Cardiac muscle cell (in vitro differentiated cells and primary cell): ENCODE measurements at places on chromosomes 11 and 22.

- DNase-seq = no peak
- H3K36me3 ChIP-seq = no peaks in the 10 kb centered on the region
- peaks cover 9% of the 10 kb centered on the region for H3K4me1 ChIP-seq
- H3K27ac ChIP-seq = no peak overlapping the region
- H3K4me3 ChIP-seq = no peak overlapping the region
- no peaks in the 10 kb centered on the region for H3K27me3 ChIP-seq
Measured at GRCh38 chr11:76837696-76838677, 22.7 kb upstream of the ACER3 start.

DNA sequence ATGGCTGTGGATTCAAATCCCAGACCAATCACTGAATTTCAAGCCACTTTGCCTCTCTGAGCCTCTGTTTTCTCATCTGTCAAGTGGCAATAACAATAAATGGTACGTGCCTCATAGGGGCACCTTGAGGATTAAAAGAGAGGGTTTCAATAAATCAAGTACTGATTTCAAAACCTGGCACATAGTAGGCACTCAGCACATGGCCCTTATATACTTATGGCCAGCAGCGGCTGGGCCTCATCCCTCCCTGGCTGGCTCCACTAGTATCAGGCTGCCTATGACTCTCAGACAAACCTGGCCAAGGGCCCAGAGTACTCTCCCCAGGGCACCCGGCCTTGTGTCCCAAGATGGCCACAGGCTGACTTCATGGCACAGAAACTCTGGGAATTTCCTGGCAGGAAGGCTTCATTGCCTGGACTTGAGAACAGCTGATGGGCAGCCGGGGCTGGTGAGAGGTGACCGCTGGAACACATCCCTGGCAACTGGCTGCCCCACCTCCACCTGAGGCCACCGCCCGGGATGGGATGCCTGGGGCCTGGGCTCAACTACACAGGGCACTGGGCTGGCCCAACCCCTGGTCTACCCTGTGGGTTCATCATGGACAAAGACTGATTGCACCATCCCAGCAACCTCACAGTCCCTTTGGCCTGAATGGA lies 3.4 kb downstream of the FADS3 start:
- H3K27ac ChIP-seq = no peak overlapping the region
- H3K27me3 ChIP-seq = no peaks in the 10 kb centered on the region
- H3K4me3 ChIP-seq = no peak overlapping the region
- H3K4me1 ChIP-seq = peaks cover 4% of the 10 kb centered on the region
- H3K36me3 ChIP-seq = no peaks in the 10 kb centered on the region
- no peak for DNase-seq

DNA sequence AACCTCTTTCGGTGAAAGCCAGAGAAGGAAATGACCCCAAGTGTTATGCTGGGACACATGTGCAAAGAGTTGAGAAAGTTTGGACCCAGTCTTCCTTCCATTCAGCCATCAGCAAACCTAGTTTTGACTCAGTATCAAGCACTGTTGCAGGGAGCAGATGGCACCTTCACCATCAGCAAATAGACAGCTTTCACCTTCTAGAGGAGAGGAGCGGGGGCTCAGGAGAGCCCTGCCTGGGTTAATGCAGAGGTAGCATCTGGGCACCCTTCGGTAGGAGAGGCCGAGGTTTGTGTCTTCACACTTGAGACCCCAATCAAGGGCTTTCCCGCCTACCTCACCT lies 16.2 kb upstream of the MFRP start:
- H3K36me3 ChIP-seq = peaks cover 19% of the 10 kb centered on the region
- no peaks in the 10 kb centered on the region for H3K27me3 ChIP-seq
- peak overlapping the region; percentile 69 for H3K4me3 ChIP-seq
- H3K27ac ChIP-seq = peak overlapping the region; percentile 98

GRCh38 chr22:41288245-41288946 lies 2.4 kb upstream of the RANGAP1 start:
- H3K27me3 ChIP-seq = no peaks in the 10 kb centered on the region
- peak; percentile 18 for DNase-seq
- H3K4me3 ChIP-seq = no peak overlapping the region
- H3K27ac ChIP-seq = peak overlapping the region; percentile 77

DNA sequence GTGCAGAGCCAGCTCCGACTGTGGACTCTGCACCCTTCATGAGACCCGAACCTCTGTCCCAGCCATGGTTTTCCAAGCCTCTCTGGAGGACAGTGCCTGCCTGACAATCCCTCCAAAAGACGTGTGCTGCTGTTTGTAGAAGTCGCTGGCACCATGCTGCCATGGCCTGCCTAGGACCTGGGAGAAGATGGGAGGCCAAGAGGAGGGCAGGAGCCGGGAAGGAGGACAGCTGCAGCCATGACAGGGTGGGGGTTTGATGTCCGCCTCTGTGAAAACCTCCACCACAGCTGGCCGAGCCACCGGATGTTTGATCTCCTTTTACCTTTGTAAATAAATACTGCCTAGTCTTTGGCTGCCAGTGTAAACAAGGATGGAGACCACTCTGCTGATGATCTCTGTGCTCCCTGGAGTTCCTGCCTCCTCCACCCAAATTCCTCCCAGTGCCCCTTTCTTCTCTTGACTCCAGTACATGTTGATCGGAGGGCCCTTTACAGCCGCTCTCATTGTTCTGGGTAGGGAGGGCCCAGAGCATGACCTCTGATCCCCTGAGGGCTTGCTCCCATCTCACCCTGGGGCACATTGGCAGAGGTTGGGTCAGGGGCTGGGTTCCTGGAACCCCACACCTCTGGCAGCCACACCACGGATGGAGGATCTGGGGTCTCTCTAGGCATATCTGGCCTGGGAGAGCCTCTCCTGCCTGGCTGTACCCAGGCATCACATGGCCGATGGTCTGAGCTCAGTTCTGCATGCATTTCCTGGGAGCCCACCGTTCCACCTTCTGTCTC lies 66.9 kb downstream of the BCR start:
- H3K4me3 ChIP-seq = no peak overlapping the region
- no peak overlapping the region for H3K27ac ChIP-seq
- no peak for DNase-seq
- no peaks in the 10 kb centered on the region for H3K36me3 ChIP-seq
- H3K4me1 ChIP-seq = peaks cover 34% of the 10 kb centered on the region
- no peaks in the 10 kb centered on the region for H3K27me3 ChIP-seq

DNA sequence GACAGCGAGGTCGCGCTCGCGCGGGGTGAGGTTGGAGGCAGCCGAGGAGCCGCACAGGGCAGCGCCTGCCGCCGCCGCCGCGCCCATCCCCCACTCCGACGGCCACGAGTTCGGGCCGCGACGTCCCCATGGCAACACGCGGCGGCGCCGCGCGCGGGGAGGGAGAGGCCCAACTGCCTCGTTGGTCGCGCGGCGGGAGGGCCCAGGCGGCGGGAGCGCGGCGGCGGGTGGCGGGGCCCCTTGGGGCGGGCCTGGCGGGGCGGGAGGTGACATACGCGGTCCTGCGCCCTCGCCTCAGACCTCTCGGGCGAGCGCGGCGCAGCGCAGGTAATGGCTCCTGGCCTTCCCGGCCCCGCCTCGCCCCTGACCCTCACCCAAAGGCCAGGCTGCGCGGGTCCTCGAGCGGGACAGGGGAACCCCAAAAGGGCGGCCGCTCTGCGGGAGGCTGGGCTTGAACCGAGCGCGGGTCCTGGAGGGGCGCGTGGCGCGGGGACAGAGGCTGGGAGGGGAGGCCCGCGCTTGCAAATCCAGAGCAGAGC lies at the start of gene DEUP1:
Gene DEUP1, plus strand, starts transcription at position 297 of the 539 bp plus-strand sequence. CDS start 1,518 bp downstream, outside the sequence.
- H3K27me3 ChIP-seq = no peaks in the 10 kb centered on the region
- H3K4me3 ChIP-seq = peak within 1 kb of the TSS; percentile 31
- no peaks in the 10 kb centered on the region for H3K4me1 ChIP-seq

DNA sequence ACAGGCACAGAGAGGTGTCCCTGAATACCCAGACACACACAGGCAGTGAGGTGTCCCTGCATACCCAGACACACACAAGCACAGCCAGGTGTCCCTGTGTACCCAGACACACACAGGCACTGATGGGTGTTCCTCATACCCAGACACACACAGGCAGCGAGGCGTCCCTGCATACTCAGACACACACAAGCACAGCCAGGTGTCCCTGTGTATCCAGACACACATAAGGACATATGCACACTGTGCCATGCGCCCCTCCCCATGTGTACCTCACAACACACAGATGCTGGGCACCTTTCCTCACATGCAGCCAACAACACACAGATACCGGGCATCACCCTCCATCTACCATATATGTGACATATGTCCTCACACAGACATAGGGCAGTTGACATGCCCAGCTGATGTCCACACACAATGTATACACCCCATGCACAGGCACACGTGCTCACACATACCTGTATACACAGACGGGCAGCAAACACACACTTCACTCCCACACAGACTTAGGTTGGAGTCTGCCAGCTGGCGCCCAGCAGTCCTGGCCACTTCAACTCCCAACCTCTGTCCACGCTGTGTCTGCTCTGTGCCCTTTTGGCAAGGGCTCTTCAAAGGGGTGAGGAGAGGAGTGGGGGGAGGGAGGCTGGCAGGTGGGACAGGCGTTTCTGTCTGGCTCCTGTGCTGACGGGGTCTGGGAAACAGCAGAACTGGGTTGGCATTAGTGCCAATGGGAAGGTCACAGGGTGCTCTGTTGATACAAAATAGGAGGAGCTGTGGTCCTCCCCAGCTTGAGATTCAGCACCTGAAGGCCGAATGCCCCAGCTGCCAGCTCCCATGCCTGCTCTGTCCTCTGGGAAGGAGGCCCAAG lies 69.4 kb upstream of the ALX4 start:
- H3K4me1 ChIP-seq = no peaks in the 10 kb centered on the region
- no peak overlapping the region for H3K4me3 ChIP-seq
- DNase-seq = no peak
- no peaks in the 10 kb centered on the region for H3K27me3 ChIP-seq
- no peak overlapping the region for H3K27ac ChIP-seq

DNA sequence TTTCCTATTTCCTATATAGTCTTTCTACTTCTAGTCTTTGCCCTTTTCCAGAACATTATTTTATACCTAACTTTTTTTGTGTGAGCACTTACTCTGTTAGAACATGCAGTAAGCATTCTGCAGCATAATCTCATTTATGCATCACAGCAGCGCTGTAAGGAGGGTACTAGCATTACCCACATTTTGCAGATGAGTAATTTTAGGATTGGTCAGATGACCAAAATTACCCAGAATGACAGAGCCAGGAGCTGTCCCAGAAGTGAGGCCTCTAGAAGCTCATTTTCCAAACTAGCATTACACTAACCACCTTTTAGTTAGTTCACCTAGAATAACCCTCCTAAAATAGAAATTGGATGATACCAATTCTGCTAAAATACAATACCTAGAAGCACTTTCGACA lies 47.1 kb upstream of the ARHGAP32 start:
- no peaks in the 10 kb centered on the region for H3K36me3 ChIP-seq
- no peaks in the 10 kb centered on the region for H3K4me1 ChIP-seq
- no peak overlapping the region for H3K4me3 ChIP-seq
- no peak overlapping the region for H3K27ac ChIP-seq
- no peak for DNase-seq

GRCh38 chr22:24039046-24039445 lies 27.9 kb downstream of the CABIN1 start:
- no peak overlapping the region for H3K4me3 ChIP-seq
- H3K27ac ChIP-seq = no peak overlapping the region
- H3K4me1 ChIP-seq = no peaks in the 10 kb centered on the region
- H3K36me3 ChIP-seq = peaks cover 24% of the 10 kb centered on the region

- peaks cover 13% of the 10 kb centered on the region for H3K27me3 ChIP-seq
- no peak overlapping the region for H3K4me3 ChIP-seq
- H3K27ac ChIP-seq = no peak overlapping the region
- no peaks in the 10 kb centered on the region for H3K36me3 ChIP-seq
- peak; percentile 26 for DNase-seq
- no peaks in the 10 kb centered on the region for H3K4me1 ChIP-seq
Measured at GRCh38 chr11:11265994-11266606, 87.0 kb downstream of the CSNK2A3 start.

- peak overlapping the region; percentile 75 for H3K27ac ChIP-seq
- H3K27me3 ChIP-seq = no peaks in the 10 kb centered on the region
- H3K4me3 ChIP-seq = no peak overlapping the region
- H3K36me3 ChIP-seq = no peaks in the 10 kb centered on the region
Measured at GRCh38 chr11:108923413-108923812, 258.5 kb downstream of the DDX10 start.

GRCh38 chr11:131675121-131675888 lies 304.9 kb downstream of the NTM start:
- peaks cover 6% of the 10 kb centered on the region for H3K4me1 ChIP-seq
- H3K27me3 ChIP-seq = peaks cover 6% of the 10 kb centered on the region
- no peak overlapping the region for H3K27ac ChIP-seq
- H3K36me3 ChIP-seq = no peaks in the 10 kb centered on the region

DNA sequence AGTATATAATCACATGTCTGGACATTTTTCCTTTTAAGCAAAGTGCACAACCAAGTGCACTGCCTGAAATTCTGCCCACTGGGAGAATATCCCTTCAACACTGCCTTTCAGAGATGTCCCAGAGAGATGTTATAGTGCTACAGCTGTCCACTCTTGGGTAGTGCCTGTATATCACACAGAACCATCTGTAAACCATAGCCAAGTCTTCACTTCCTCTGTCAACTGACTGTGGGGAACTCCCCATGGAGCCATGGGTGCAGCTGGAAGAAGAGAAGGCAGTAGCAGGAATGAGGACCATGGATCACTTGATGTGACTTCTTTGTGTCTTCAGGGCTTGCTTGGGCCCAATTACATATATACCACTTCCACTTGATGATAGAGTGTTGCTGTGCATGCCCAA lies 44.6 kb upstream of the LIN7C start:
- H3K27ac ChIP-seq = no peak overlapping the region
- no peaks in the 10 kb centered on the region for H3K27me3 ChIP-seq
- H3K36me3 ChIP-seq = no peaks in the 10 kb centered on the region
- no peak for DNase-seq

DNA sequence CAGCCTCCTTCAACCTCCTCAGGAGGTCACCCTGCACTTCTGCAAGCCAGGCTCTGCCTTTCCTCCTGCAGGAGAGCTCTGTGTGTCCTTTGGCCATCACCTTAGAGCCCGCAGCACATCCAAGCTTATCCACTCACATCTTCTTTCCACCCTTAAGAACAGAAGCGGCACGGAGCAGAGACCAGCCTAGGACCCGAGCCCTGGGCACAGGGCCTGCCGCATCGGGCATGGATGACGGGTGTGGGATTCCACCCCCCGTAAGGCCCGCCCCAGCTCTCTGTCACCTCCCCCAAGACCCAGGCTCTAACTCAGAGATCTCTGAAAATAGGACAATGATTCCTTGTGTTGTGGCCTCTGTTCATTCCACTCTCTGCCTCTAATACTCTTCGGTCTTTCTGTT lies 42.1 kb upstream of the PHF21B start:
- no peak for DNase-seq
- H3K36me3 ChIP-seq = no peaks in the 10 kb centered on the region
- no peaks in the 10 kb centered on the region for H3K4me1 ChIP-seq
- H3K4me3 ChIP-seq = no peak overlapping the region

GRCh38 chr22:19603767-19604166 lies 79.6 kb upstream of the CLDN5 start:
- H3K4me3 ChIP-seq = no peak overlapping the region
- H3K4me1 ChIP-seq = peaks cover 8% of the 10 kb centered on the region
- H3K27me3 ChIP-seq = no peaks in the 10 kb centered on the region
- no peak for DNase-seq
- no peaks in the 10 kb centered on the region for H3K36me3 ChIP-seq
- no peak overlapping the region for H3K27ac ChIP-seq

DNA sequence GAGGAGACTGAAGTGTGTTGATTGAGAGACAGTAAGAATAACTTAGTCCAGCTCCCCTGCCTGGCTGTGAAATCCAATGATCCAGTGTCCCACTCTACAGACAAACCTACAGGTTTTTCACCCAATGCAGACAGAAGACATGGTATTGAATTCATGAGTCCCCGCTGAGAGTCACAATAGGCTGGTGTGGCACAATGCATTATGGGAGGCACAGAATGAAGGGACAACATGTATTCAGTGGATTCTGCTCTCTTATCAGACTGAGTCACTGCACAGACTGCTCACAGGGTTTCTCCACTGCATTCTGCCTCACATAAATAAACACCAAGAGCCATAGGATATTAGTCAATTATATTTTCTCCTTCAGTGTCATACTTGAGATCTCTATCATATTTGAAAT lies 55.2 kb upstream of the TOP3B start:
- peak; percentile 50 for DNase-seq
- peaks cover 77% of the 10 kb centered on the region for H3K27me3 ChIP-seq
- H3K4me1 ChIP-seq = no peaks in the 10 kb centered on the region
- H3K4me3 ChIP-seq = no peak overlapping the region
